ENCODE measurements at places on chromosomes 13 and 19.

DNA sequence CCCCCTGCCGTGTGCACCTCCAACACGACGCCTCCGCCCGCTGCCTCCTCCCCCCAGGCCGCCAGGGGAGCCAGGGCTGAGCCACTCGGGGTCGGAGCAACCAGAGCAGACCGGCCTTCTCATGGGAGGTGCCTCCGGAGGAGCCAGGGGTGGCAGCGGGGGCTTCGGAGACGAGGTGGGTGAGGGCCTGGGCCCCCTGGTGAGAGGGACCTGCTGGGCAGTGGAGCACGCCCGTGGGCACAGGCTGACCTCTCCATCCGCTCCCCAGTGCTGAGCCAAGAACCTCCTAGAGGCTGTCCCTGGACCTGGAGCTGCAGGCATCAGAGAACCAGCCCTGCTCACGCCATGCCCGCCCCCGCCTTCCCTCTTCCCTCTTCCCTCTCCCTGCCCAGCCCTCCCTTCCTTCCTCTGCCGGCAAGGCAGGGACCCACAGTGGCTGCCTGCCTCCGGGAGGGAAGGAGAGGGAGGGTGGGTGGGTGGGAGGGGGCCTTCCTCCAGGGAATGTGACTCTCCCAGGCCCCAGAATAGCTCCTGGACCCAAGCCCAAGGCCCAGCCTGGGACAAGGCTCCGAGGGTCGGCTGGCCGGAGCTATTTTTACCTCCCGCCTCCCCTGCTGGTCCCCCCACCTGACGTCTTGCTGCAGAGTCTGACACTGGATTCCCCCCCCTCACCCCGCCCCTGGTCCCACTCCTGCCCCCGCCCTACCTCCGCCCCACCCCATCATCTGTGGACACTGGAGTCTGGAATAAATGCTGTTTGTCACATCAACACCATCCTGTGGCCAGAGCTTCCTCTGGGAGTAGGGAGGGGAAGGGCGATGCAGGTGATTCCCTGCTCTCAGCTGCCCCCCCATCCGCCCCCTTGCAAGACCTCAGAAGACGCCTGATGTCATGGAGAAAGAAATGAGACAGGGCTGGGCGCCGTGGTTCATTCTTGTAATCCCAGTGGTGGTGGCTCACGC, 12.0 kb downstream of the BCAM start:
- no peak for DNase-seq

DNA sequence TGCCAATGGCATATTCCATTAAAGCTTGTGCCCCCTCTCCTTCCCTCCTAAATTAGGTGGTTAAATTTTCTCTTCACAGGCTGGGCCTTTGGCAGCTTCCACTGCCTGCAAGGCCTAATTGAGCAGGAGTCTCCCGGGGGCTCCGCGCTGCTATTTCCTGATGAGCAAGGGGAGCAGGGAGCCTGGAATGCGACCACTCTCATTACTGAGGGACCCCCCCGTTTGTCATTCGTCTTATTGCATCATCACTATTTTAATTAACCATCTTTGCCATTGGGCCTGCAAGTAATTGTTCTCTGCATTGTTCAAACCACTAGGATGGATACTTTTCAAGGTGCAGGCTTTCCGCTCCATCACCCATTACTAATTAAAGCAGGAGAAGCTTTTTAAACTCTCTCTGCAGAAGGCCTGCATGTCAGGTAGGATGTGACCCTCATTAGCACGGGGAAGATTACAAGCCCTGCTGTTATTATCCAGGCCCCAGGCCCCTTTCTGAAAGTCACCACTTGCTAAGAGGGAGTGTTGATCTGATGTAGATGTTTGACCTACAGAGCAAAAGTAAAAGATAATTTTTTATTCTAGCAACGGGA, 142.3 kb downstream of the OXGR1 start:
- no peak for DNase-seq

GRCh38 chr19:8367327-8368001, 3.5 kb downstream of the ANGPTL4 start:
- no peak for DNase-seq

GRCh38 chr13:47545201-47546024, 455.7 kb downstream of the SUCLA2 start:
- no peak for DNase-seq

Data from CD4-positive, alpha-beta T cell treated with Interleukin-1 beta for 1 hour (primary cell).